CD4-positive, alpha-beta T cell treated with Interferon alpha-2 for 1 hour (primary cell): ENCODE measurements at places on chromosomes 3 and 15.

DNA sequence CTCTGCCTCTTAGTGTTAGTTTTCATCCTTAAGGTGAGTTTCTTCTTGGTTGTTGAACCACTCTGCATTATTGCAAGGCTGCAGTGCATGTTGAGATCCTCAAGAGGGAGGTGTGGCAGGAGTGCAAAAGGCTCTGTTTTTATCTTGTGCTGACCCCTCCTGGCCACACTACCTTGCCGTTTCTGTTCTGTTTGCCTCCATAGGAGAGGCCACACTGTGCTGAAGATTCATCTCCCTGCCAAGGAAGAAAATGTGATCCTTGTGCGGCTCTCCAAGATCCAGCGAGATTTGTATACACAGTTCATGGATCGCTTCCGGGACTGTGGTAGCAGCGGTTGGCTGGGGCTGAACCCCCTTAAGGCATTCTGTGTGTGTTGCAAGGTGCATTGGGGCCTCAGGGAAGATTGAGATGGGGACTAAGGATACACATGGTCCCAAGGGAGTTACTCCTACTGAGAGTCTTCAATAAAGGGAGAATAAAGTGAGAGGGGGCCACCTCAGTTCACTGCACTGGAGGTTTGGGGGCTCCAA, 33.0 kb upstream of the TEX264 start:
- peak; percentile 18 for DNase-seq

DNA sequence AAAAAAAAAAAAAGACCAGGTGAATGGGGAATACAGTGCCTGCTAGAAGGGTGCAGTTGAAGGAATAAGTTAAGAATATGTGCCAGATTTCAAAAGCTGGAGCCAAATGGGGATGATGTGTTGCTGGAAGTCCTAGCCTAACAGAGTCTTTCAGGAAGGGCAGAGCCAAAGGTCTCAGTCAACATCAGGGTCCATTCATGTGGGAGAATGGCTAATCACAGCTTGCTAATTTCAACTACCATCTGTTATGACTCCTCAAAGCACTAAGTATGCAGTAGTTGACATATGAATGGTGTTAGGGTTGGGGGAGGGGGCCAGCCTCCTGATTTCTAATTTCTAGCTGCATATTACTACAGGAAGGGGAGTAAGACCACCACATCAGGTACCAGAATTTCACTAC, 4.4 kb downstream of the ZBTB38 start:
- DNase-seq, result no peak

- no peak for DNase-seq
Measured at GRCh38 chr3:43753741-43754715, 63.3 kb downstream of the ABHD5 start.

- DNase-seq, result no peak
Measured at GRCh38 chr15:92502930-92503857, 109.5 kb downstream of the ST8SIA2 start.

- DNase-seq, result no peak
Measured at GRCh38 chr15:45371546-45371945, 6.8 kb downstream of the GATM start.

DNA sequence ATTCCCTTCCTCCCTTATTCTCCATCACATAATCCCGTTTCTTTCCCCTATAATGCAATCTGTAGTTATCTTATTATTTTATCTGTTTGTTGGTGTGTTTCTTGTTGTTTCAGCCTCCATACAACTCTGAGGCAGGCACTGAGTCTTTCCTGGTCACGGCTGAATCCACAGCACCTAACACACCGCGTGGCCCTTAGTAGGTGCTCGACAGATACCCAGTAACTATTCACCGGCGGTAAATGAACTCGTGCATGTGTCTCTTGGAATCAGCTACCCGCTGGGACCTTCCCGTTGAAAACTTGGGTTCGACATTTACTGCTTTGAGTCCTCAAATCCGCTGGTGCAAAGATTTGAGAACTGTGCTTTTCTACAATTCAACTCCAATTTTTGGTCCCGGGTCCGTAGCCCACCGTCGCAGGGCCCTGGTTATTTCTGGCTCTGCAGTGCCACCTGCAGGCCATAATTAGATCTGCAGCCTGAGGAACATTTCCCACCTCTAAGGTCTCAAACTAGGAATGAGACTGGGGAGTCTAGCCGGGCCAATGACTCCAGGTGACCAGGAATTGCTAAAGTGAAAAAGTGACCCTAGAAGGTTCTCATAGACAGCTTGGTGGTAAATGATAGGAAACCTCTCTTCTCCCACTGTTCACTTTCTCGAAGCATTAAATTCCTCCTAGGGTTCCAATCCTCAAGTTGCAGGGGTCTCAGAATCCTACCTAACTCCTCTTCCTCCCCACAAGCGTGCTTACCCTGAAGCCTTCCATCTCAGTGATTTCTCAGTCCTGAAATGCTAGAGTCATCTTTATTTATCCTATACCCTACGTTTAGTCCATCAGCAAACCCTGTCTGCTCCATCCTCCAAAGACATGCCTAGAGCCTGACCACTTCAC, 40.0 kb upstream of the TRH start:
- peak; percentile 37 for DNase-seq

GRCh38 chr3:47464588-47464987, 11.2 kb downstream of the SCAP start:
- no peak for DNase-seq

- DNase-seq, result no peak
Measured at GRCh38 chr3:152737021-152737908, 97.7 kb upstream of the P2RY1 start.

DNA sequence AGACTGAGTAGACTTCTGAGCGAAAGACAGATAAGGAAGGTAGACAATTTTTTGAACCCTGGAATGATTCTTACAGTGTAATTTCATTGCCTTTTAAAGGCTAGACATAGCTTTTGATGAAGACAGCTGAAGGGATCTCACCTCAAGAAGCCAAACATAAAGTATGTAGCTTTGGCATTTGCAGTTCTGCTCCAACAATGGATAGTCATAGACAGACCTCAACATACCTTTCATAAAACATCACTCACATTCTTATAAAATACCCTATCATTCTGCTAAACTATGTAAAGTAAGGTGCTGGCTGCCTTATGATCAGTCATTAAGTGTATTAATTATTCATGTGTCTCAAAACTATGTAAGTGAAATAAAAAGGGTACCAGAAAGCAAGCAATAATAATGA, 70.0 kb downstream of the UBE3A start:
- DNase-seq, result no peak

- DNase-seq, result no peak
Measured at GRCh38 chr3:10421996-10422395, 83.4 kb downstream of the ATP2B2 start.

GRCh38 chr15:93066224-93066681, 22.8 kb downstream of the RGMA start:
- DNase-seq, result no peak

DNA sequence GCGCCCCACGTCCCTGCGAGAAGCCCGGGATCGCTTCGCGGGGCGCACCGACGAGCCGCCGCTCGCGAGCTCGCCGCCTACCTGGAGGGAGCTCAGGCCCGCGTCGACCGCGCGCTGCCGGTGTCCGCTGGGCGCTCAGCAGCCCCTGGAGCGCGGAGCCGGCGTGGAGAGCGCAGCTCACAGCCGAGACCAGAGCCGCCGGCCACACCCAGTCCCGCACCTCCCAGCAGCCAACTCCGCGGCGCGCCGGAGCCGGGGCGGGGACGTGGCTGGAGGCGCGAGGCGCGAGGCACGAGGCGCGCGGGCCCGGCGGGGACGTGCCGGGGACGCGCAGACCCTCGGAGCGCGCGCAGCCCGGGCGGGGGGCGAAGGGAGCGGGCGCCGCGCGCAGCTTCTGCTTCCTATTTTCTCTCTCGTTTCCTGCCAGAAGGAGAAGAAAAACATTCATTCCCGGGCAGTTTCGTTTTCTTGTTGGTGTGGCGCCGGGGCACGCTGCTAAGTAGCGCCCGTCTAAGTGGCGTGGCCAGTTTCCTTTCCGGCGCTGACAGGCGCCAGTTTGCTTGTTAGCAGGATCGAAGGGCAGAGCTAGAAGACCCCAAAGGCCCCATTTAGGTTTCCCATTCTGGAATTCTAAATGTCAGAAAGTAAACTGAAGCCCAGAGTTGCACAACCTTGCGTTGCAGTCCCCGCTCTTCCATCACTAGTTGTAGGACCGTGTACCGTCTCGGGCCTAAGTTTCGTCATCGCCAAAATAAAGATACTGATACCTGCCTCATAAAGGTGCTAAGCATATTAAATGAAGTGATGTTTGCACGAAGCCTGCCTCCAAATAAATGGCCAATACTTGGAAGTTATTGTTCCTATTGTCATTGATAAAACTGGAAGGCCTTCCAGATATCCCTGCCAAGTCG, at the start of gene GNB4:
GNB4 (minus strand) TSS at position 206 of the 911 bp plus-strand sequence. CDS start 25,270 bp downstream, outside the sequence.
- DNase-seq, result peak; percentile 78

GRCh38 chr3:40505599-40506462, at the start of gene ZNF620:
Gene ZNF620, plus strand, starts transcription at chr3:40506039. Its CDS starts 314 bp downstream, at chr3:40506353.
- peak; percentile 67 for DNase-seq
